Epithelial cell of prostate (primary cell): ENCODE measurements at places on chromosomes 5 and 9.

- DNase-seq: no peak
Measured at GRCh38 chr5:161530700-161531099, 15.8 kb downstream of the GABRB2 start.

GRCh38 chr5:44881266-44881665, 72.5 kb downstream of the MRPS30 start:
- no peak for DNase-seq

- no peak for DNase-seq
Measured at GRCh38 chr5:78920604-78921003, 64.5 kb downstream of the ARSB start.

DNA sequence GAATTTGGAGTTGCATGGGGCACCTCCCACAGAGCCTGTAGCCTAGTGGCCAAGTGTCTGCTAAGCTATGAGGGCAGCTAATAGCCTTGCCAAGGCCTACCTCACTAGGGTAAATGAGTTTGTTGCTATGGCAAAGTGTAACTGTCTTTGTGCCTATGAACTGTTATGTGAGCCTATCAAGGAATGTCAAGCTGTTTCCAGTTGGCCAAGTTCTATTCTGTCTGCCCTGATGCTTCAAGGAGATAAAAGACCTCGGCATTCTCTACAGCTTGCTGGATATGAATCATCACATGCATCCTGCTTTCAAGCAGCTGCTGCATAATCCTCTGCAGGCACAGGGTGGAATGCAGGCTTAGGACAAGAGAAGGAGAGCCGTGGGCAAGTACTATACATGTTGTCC, 69.8 kb upstream of the CCDC112 start:
- DNase-seq: peak; percentile 59

- no peak for DNase-seq
Measured at GRCh38 chr9:82038897-82039296, 50.3 kb downstream of the SPATA31D1 start.

DNA sequence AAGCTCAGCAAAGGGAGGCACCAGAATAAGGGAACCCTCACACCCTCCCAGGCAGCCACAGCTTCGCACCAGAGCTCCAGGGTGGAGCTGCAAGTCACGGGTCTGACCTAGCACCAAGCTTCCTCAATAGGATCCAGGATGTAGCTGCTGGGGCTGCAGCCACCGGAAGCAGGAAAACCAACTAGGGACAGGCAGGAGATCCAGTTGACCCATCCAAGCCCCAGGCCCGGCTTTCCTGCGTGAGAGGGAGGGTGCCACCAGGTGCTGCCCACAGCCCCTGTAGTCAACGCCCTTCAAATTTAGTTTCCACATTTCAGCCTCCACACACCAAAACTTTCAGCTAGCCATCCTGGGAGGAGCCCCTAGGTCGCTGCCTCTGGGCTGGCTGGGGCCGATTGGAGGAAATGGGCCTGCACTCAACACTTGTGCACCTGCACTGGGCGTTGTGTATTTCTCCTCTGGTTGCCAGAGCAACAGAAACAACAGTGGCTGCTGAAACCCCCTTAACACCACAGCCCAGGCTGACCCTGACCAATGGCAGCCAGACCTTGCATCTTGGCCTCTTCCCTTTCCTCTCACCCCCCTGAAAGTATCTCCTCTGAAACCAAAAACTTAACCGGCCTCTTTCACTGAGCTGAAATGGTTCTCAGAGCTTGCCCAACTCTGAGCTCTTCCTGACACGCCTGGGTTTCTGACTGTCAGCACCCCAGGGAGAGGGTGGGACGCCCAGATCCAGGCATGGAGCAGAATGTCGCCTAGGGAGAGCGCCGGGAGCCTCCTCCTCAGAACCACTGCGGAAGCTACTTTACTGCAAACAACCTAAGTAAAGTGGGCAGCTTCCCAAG, 226.5 kb upstream of the MAP3K1 start:
- no peak for DNase-seq

DNA sequence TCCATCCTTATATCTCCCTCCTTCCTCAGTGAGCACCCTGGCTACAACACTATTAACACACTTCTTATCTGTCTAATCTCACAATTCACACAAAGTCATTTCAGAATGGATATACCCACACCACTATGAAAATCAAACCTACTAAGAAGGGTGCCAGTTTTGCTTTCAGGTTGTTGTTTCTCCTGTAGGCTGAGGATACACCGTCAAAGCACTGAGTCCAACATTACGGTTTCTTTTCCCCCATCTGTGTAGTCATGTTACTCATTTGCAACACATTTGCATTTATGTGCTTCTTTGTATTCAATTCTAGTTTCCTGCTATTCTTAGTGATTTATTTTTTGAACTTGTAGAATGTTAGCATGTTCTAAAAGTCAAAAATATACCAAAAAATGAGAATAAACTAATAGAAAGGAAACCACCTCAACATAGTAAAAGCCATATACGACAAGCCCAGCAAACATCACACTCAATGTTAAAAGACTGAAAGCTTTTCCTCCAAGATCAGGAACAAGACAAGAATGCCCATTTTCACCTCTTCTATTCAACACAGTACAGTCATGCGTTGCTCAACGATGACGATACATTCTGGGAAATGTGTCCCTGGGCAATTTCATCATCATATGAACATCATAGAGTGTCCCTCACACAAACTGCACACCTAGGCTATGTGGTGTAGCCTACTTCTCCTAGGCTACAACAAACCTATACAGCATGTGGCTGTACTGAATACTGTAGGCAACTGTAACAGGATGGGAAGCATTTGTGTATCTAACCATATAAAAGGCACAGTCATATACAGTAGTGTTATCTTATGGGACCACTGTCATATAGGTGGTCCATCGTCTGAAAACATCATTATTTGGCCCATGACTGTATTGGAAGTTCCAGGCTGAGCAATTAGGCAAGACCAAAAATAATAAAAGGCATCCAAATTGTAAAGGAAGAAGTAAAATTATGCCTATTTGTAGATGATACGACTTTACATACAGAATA, 6.3 kb downstream of the ROR2 start:
- DNase-seq: no peak

GRCh38 chr9:18442629-18443491, 31.1 kb upstream of the ADAMTSL1 start:
- peak; percentile 36 for DNase-seq

DNA sequence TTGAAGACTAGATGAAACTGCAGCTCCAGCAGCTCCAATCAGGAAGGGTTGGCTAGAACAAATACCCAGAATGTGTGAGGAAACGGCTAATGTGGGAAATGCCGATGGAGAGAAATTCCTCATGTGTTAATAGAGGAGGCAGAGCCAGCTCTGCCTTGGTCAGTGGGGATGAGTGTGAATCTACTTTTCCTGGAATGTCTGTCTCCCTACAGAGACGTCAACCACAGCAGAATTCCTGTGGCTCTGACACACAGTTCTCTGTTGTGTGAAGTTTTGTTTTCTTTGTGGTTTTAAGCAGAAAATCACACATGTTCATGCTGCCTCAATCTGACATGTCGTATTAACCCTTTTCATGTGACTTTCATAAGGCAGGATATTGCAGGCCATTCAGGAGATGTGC, 476.6 kb upstream of the WWC1 start:
- peak; percentile 93 for DNase-seq

GRCh38 chr9:5735072-5735471, 97.8 kb downstream of the ERMP1 start:
- DNase-seq: no peak

DNA sequence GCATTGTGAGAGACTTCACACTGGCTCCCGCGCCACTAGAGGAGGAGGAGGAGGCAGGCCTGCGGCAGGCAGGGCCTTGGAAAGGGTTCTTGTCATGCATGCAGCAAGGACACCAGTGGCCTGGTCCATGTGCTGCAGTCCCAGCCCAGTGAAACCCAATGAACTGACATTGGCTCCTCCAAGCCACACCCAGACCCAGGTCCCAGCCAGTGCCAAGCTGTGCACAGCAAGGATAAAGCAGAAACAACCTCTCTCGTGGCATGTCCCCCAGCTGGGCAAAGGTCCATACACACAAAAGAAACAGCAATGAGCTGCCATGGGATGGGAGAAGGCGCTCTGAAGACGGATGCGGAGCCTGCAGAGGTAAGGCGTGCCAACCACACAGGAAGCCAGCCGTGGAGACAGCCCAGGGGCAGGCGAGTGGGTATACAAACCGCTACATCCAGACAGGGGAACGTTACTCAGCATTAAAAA, 89.2 kb downstream of the SEMA4D start:
- DNase-seq: no peak

DNA sequence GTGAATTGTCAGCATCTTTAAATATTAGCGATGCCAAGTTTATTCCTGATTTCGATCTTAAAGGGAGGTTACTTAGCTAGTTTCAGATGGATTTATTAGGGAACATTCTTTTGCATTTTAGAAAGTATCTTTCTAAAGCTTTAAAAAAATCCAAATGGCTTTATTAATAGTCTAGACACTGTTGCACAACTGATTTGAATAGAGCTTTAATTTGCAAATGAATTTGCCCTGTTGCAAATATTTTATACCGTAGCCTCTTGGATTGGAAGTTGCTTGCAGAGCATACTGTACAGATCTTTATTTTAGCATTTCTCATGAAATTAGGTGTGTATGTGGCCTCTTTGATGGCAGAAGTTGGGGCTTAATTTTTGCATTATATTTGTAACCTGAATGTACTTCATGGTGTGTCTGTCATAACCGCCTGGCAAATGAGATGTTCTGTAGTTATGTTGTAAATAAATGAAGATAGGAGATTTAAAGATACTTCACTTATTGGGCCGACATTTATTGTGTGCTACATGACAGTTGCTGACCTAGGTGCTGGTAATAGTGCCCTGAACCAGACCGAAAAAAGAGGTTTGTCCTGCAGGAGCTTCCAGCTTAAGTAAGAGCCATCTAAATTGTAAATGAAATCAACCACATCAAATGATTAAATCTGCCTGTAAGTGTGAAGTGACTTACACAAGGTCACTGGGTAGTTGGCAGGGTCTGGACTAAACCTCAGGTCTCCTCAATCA, 1.8 kb downstream of the TCERG1 start:
- DNase-seq: no peak
